ENCODE measurements at places on chromosomes 5 and 9.
A peak's percentile ranks its signal among the peaks of the same experiment; 100 is the strongest.

- no peak for DNase-seq
Measured at GRCh38 chr9:113535756-113536155, 72.2 kb downstream of the RGS3 start.

GRCh38 chr5:58761407-58761806 lies 178.5 kb downstream of the RAB3C start:
- DNase-seq: peak; percentile 6

GRCh38 chr9:87883990-87884389 lies 1.3 kb downstream of the SPATA31E1 start:
- DNase-seq: no peak

DNA sequence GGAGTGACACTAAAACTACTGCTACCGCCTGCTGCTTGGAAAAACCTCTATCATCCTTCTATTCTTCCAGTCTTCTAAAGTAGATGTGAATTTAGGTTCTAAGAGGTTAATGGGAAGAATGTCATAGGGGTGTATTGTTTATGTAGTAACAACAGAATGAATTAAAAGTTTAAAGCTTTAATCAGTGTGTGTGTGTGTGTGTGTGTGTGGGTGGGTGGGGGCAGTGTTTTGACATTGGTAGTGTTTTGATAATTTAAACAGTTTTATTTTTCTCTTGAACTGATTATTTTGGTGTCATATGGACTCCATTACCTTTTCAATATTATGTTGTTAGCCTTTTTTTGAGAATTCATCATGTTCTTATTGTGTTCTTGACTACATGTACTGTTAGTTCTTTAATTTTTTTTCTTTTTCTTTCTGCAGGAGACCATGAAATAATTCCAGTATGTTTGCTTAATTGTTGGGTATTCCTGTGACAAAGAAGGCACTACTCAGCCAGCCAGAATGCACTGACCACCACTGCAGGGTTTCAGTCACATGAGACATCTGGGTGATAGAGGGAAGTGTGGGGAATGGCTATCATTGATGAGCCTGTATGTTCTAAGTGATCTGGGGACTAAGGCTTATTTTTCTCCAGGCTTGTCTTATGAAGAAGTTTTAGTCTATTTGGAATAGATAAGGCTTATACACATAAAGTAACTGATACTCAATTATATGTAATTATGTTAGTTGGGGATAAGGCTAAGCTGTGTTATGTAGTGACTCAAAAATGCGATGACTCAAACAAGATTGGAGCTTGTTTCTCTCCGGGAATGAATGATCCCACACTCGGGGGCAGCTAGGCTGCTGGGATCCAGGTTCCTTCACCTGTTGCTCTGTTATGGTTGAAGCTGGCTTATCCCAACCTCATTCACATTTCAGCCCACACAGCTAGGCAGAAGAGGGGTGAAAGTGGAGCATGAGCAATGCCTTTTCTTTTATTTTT lies 50.2 kb upstream of the ACTBL2 start:
- no peak for DNase-seq

- no peak for DNase-seq
Measured at GRCh38 chr5:74020503-74020902, 394.5 kb downstream of the ARHGEF28 start.

DNA sequence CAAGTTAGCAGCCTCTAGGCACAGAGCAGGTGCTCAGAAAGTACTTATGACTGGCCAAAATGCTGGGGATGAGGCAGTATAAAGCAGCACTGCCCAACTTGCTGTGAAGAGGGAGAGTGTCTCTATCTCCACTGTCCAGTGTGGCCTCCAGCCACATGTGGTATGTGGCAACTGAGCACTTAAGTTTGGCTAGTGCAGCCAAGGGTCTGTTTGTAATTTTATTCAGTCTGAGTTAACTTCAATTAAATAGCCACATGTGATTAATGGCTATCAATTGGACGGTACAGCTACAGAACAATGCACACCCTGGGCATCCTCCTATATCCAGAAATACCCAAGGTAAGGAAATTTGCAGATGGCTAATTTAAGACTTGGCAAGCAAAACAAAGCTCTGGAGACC lies 26.9 kb downstream of the ROR2 start:
- no peak for DNase-seq

DNA sequence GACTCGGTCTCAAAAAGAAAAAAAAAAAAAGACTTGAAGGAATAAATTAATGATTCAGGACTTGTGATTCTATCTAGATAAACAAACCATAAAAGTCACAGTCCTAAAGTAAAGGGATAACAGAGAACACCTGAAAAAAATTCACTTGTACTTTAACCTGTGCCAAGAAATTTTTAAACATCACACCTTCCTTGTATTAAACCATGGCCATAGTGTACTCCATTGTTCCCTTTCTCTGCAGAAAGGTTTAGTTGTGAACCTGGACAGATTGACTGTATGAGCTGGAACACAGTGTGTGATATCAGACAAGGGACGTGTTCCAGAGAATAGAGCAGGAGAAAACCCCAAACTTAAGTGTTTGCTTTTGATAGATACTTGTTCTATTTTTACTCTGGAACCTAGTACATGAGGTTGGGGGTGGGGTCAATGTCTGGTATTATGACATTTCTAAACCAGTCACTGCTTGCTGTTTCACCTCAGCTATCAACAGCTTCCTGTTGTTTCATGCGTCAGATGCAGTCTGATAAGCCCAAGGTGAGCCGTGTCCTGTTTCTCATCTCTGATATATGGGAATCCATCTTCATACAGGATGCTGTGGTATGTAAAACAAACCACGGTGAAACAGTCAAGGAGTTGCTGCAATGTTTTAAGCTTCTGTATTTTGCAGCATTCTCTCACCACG lies 62.5 kb upstream of the ITGA1 start:
- peak; percentile 83 for DNase-seq

- DNase-seq: no peak
Measured at GRCh38 chr5:168822248-168822744, 243.1 kb upstream of the PANK3 start.

DNA sequence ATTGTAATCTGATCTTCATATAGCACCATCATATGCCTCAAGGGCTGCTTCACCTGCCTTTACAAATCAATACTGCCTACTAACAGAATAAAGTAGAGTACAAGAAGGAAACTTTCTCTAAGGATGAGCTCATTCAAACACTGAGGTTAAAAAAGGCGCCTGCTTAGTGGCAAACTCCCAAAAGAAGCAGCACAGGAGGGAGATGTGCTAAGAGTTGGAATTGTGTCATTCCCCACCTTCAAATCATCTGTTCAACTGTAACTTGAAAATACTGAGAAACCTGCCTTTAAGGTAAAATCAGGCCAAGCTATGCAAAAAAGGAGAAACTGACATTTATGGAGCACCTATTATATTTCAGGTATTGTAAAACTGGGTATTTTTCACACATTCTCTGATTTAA lies 560.6 kb downstream of the PTPRD start:
- no peak for DNase-seq

GRCh38 chr9:107387409-107387808 lies 102.2 kb downstream of the KLF4 start:
- DNase-seq: no peak

- DNase-seq: no peak
Measured at GRCh38 chr5:133222979-133223378, 171.2 kb downstream of the HSPA4 start.

DNA sequence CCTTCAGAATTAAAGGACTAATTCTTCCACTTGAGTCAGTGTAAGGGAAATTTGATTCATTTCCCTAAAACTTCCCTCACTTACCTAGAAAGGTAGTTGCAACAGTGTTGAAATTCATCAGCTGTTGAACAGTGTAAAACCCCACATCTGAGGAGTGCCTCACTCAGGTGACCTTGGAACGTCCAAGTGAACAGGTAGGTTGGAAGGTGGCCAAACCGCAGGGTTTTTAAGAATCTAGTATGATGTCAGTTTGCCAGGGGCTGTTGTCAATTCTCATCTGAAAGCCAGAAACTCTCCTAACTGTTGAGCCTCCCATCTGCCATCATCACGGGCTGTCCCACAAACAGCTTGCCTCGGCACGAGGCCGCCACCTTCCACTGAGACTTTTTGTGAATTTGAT lies 105.7 kb downstream of the TMEM174 start:
- DNase-seq: no peak

DNA sequence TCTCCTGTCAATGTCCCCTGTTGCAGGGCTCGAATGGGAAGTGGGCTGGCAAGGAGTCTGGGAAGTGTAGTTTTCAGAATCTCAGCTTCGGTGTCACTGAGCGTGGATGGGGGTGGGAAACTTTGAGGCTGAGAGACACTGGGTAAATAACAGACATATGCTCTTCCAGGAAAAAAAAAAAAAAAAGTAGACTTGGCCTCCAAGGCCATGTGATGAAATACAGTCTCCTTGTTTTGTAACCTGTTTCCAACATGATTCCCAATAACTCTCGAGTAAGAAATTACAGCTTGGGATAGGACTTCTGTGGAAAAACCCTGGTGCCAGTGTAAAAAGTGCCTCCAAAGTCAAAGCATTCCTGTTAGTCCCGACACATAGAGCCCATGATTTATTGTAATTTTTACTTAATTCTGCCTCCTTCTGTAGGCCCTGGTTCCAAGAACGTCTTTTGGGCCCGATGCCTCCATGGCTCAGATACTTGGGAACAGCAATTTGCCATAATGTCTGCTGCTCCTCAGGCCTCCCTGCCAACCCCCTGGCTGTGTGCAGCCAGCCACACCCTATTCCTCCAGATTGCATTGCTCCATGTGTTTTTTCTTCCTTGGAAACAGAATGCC lies 119.5 kb upstream of the TNC start:
- DNase-seq: no peak

- no peak for DNase-seq
Measured at GRCh38 chr9:135712613-135713295, 10.8 kb downstream of the KCNT1 start.

DNA sequence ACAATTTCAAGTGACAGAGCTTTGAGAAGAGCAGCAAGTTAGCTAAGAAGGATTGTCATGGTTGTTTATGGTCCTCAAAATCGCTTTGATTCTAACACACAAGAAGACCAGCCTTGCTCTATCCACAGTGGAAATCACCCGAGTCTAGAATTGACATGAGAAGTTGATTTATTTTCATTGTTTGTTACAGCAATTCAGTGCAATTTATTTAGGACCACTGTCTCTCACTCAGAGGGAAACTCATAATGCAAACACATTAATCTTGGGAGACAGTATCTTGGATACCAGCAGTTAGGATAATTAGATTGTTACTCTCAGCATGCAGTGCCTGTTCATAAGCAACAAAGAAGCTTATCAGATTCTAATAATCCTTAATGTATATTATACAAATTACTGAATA lies 498.9 kb downstream of the NTRK2 start:
- DNase-seq: no peak

- no peak for DNase-seq
Measured at GRCh38 chr5:108655750-108656450, 91.8 kb upstream of the FER start.

- no peak for DNase-seq
Measured at GRCh38 chr5:150085950-150086715, at the start of gene CSF1R. Gene CSF1R, minus strand, starts transcription at chr5:150086554. Its CDS starts 127 bp downstream, at chr5:150086427.

DNA sequence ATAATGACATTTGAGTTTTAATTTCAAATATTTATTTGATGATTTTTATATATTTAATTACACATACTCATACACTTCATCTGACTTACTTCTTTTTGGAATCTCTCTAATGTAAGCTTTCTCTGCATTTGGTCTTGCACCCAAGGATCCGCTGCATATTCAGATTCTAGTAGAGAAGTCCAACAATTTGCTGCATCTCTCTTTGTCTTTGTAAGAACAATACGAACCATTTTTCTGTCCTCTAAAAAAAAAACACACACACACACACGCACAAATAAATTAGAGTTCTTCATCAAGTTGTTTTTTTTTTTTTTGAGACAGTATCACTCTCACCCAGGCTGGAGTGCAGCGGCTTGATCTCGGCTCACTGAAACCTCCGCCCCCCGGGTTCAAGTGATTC lies 3.1 kb downstream of the NUDCD2 start:
- no peak for DNase-seq

- DNase-seq: no peak
Measured at GRCh38 chr5:13816126-13816525, 128.4 kb downstream of the DNAH5 start.

GRCh38 chr5:159851053-159851452 lies 65.2 kb upstream of the ADRA1B start:
- no peak for DNase-seq

GRCh38 chr9:119339056-119339455 lies 30.2 kb downstream of the BRINP1 start:
- DNase-seq: no peak

GRCh38 chr5:83718936-83719495 lies 1.6 kb downstream of the HAPLN1 start:
- DNase-seq: no peak

GRCh38 chr5:168263121-168263520 lies 28.3 kb upstream of the WWC1 start:
- DNase-seq: no peak

DNA sequence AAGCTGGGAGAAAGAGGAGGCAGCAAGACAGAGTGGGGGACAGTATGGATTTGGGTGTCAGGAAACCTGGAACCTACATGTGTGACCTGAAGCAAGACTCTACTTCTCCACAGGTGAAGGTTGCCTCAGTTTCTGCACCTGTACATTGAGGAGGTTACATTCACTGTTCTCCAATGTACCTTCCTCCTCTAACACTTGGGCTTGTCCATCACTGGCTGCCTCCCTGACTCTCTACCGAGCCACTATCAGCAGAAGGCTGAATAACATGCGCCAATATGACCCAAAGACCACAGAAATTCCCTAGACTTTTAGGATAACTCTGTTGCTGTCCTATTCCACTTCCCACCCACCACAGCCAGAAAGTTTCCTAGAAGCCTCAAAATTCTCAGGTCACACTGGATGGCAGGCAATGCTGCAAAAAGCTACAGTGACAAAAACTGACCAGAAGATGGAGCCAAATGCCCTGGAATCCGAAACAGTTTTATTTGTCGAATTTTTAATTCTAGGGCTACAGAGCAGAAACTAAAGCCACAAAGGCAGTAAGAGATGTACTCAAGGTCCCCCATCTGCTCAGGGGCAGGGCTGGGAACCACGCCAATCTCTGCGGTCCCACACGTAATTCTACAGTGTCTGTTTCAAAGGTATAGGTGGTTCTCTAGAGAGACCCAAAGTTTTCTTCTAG lies 64.4 kb downstream of the FAM114A2 start:
- peak; percentile 39 for DNase-seq

GRCh38 chr9:68964102-68964541 lies 49.8 kb downstream of the PRKACG start:
- DNase-seq: no peak

- no peak for DNase-seq
Measured at GRCh38 chr9:124480621-124480981, 26.6 kb downstream of the NR5A1 start.

GRCh38 chr5:142350021-142350420 lies 25.2 kb upstream of the SPRY4 start:
- DNase-seq: no peak

GRCh38 chr5:149452007-149452664 lies 73.0 kb upstream of the IL17B start:
- DNase-seq: no peak

DNA sequence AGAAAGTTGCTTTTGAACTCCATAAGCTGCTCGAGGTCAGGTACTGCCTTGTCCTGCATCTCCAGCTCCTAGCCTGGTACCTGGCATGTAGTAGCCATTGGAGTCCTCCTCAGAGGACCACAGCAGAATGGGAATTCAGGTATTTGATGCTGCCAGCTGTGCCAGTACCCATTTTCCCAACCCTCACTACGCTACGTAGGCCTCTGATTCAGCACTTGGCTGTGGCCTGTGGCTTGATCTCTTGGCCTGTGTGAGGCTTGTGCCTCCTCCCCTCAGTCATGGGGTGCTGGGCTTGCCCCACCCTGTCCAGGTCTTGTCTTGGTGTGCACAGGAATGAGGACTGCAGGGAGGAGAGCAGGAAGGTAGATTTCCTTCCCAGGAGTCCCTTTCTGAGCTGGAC lies 11.8 kb downstream of the OTULIN start:
- peak; percentile 32 for DNase-seq
